ENCODE measurements at places on chromosomes 6 and 20. TPM values are rescaled to one million over a fixed set of nuclear protein-coding genes. Genes with fewer than 3 reads are reported as not detected.

DNA sequence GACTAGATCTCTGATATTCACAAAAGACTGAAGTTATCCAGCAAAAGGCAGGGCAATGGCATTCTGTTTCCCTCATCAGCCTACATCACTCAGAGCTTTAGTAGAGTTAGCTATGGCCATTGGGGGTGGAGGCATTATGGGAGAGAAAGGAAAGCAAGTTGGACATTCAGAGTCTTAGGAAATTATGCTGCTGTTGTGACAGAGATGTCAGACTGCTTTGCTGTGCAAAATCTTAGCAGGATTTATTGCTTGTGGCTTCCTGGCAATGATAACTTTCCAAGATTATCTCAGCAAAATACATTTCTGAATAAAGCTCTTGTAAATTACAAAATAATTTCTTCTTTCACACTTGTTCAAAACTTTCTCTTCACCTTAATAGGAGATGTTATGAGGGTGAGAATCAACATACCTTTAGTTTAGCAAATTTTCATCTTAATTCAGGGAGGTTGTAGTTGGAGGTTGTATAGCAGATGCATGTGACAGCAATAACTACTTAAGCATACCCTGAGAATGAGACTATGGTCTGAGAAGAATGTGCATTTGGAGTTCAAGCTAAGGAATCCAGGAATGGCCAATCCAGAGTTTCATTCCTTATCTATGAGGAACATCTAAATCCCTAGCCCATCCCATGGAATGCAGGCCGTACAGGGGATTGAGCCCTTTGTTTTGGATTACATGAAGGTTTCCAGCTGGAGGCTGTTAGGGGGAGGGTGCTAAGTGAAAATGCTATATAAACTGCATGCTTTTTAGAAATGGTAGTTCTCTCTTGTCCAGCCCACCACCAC is 179.8 kb downstream of the HAO1 start:
- no peak overlapping the region for H3K4me3 ChIP-seq
- H3K27ac ChIP-seq: no peak overlapping the region
- no peak for DNase-seq
- no peaks in the 10 kb centered on the region for H3K4me1 ChIP-seq

DNA sequence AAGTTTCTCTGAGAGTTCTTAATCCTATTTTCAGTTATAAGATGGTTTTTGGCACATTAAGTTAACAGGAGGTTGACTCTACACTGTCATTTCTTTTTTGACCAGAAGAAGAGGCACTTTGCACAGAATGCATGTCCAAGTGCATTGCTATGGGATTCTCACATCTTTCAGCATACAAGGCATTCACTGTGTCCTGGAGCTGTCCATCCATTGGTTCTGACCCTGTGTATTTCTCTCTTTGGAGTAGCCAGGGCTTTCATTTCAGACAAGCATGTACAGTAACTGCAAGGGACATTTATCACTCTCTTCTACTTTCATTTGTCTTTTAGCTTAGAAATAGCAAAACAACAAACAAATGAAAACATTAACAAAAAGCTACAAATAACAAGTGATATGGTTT is 275.1 kb upstream of the IMPG1 start:
- no peaks in the 10 kb centered on the region for H3K27me3 ChIP-seq
- no peak for DNase-seq
- no peak overlapping the region for H3K4me3 ChIP-seq
- H3K27ac ChIP-seq: no peak overlapping the region
- H3K36me3 ChIP-seq: no peaks in the 10 kb centered on the region

- no peak overlapping the region for H3K4me3 ChIP-seq
- H3K27ac ChIP-seq: no peak overlapping the region
- H3K36me3 ChIP-seq: no peaks in the 10 kb centered on the region
- peaks cover 8% of the 10 kb centered on the region for H3K4me1 ChIP-seq
Observed at GRCh38 chr6:113121571-113121970, 735.6 kb upstream of the MARCKS start.

- peak overlapping the region; percentile 82 for H3K27ac ChIP-seq
- peaks cover 9% of the 10 kb centered on the region for H3K4me1 ChIP-seq
- DNase-seq: no peak
- H3K36me3 ChIP-seq: no peaks in the 10 kb centered on the region
- H3K4me3 ChIP-seq: peak overlapping the region; percentile 67
Observed at GRCh38 chr6:27188061-27188884, 59.2 kb upstream of the PRSS16 start.

- no peaks in the 10 kb centered on the region for H3K36me3 ChIP-seq
- no peak overlapping the region for H3K4me3 ChIP-seq
- peak; percentile 70 for DNase-seq
- H3K27me3 ChIP-seq: no peaks in the 10 kb centered on the region
- no peaks in the 10 kb centered on the region for H3K4me1 ChIP-seq
Observed at GRCh38 chr6:100440935-100441334, 23.8 kb downstream of the SIM1 start.

DNA sequence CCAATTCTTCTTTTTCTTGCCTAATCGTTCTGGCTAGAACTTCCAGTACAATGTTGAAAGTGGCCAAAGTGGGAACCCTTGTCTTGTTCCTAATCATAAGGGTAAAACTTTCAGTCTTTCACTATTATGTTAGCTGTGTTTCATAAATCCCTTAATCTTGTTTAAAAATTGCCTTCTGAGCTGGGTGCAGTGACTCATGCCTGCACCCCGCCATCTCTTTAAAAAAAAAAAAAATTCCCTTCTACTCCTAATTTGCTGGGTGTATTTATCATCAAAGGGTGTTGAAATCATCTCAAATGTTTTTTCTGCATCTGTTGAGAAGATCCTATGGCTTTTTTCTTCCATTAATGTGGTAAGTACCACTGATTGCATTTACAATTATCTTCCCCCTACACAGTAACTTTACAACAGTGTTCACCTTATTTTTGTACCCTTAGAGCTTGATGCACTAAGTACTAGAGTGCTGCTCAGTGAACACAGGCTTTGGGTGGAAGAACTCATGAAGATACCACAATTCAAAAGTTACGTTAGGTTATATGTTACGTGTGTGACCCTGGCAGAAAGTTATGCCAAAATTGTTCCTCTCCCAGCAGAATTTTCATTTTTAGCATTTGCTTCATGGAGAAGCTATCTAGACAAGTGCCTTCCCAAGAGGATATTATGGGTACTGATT is 9.7 kb downstream of the SNRPB start:
- DNase-seq: no peak
- no peaks in the 10 kb centered on the region for H3K4me1 ChIP-seq
- H3K27me3 ChIP-seq: no peaks in the 10 kb centered on the region
- no peak overlapping the region for H3K4me3 ChIP-seq

DNA sequence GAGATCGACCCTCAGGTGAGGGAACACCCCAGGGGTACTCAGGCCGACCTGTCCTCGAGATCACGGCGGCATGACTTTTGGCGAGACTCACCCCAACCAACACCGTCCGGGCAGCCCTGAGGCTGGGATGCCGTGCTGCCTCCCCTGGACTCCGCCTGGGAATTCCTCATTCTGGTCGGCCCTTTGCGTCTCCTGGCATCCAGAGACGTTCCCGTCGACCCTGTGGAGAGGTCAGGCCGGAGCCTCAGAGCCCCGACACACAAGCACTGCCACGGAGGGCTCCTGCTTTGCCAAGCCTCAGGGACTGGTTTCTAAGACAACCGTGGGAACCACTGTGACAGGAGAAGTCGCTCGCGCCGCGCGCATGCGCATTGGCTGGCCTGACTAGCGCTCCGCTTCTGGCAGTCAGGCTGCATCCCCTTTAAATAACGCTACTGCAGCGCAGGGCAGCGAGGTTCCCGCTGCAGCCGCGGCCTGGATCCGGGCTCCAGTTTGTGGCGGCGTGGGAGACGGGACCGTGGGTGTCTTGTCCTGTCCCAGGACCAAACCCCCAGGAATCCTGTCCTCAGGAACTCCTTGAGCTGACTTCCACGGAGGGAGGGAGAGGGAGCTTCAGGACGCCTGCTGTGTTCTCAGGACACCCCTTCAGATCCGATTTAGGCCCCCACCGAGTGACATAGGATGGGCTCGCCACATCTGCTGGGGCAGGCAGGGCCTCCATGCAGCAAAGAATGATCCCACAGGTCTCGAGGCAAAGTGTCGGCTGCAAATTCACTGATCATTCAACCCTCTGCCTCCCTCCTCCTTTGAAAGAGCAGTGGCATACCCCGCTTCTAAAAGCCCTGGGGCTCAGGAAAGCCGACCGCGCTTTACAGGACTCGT is 163.2 kb upstream of the ZNF337 start:
- no peaks in the 10 kb centered on the region for H3K36me3 ChIP-seq
- no peak for DNase-seq
- peak overlapping the region; percentile 41 for H3K4me3 ChIP-seq
- H3K27ac ChIP-seq: no peak overlapping the region
- peaks cover 65% of the 10 kb centered on the region for H3K4me1 ChIP-seq

DNA sequence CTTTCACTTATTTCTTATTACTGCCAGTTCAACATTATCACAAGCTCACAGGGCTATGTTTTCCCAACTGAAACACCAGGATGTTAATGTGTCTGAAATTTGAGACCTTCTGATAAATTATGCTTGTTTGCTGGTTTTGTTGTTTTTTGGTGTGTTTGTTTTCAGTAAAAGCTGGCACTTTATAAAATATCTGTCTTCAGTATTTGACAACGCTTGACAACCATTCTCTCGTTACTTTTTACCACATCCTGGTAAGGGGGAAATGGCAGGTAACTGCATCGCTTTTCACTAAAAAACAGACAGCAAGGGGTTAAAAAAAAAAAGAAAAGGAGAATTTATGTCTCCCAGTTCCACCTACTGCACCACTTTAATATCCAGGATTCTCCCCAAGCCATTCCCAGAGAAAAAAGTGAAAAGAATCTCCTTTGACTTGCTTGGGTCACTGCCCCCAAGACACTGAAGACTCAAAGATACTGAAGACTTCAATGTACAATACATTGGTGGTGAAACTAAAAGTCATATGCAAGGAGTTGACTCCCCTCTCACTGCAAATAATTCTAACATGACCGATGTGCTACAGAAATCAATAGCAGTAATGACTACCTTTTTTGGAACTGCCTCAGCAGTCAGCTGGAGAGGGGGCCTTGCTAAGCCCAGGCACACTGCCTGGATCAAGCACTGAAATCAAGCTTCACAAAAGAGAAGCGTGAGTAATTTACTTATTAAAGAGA is 88.9 kb downstream of the HIVEP2 start:
- no peaks in the 10 kb centered on the region for H3K36me3 ChIP-seq
- peaks cover 29% of the 10 kb centered on the region for H3K4me1 ChIP-seq
- no peak for DNase-seq
- no peak overlapping the region for H3K4me3 ChIP-seq
- H3K27me3 ChIP-seq: no peaks in the 10 kb centered on the region

- DNase-seq: no peak
- no peak overlapping the region for H3K27ac ChIP-seq
- H3K36me3 ChIP-seq: no peaks in the 10 kb centered on the region
- no peaks in the 10 kb centered on the region for H3K4me1 ChIP-seq
- H3K4me3 ChIP-seq: no peak overlapping the region
- H3K27me3 ChIP-seq: no peaks in the 10 kb centered on the region
Observed at GRCh38 chr20:1509237-1509636, 18.0 kb upstream of the SIRPB2 start.

- peak overlapping the region; percentile 45 for H3K27ac ChIP-seq
- no peaks in the 10 kb centered on the region for H3K27me3 ChIP-seq
- no peak for DNase-seq
- peaks cover 23% of the 10 kb centered on the region for H3K4me1 ChIP-seq
- H3K36me3 ChIP-seq: peaks cover 18% of the 10 kb centered on the region
- H3K4me3 ChIP-seq: peak overlapping the region; percentile 43
Observed at GRCh38 chr20:48620507-48621375, 207.1 kb downstream of the PREX1 start.

DNA sequence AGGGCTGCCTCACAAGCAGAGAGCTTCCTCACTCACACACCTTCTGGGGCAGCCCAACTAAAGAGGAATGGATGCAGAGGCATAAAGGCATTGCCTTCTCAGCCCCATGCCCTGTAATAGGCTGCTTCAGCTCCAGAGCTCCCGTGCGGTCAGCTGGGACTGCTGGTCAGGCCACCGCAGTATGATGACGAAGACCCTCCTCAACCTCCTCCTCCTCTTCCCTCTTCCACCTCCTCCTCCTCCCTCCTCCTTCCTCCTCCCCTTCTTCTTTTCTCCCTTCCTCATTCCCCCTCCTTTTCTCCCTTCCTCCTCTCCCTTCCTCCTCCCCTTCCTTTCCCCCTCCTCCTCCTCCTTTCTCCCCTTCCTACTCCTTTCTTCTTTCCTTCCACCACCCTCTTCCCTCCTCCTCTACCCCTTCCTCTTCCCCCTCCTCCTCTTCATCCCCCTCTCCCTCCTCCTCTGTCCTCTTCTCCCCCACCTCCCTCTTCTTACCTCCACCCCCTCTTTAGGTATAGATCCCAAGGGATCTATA is 465.3 kb upstream of the CDH4 start:
- H3K36me3 ChIP-seq: no peaks in the 10 kb centered on the region
- no peaks in the 10 kb centered on the region for H3K27me3 ChIP-seq
- peak overlapping the region; percentile 44 for H3K27ac ChIP-seq
- H3K4me3 ChIP-seq: no peak overlapping the region
- H3K4me1 ChIP-seq: peaks cover 25% of the 10 kb centered on the region
- DNase-seq: no peak

DNA sequence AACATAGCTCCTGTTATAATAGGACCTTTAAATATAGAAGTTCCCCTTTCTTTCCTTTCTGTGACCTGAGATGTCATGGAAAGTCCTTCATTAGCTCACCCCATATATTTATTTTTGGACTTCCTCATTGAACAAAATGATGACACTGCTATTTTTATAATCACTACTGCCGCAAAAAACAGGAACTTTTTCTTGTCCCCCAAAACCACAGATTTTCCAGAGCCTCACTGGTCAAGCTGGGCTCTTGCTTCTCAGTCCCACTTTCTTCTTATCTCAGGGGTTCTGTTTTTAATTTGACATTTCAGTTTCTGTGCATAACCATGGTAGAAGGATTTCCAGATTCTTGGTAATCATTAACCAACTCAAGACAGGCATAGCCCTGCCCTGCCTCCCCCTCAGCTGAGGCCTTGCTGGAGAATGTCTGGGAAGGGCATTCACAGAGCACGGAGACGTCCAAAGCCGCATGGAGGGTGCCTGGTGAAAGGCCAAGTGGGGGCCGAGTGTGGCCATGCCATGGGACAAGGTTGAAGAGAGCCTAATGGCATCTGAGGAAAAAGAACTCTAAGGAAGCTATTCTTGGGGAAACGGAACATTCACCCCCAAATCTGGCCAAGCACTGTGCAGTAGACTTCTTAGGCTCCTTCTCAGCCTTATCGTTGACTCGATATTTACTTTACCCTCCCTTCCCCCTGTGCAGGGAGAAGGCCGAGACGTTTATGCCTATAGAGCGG is 73.7 kb downstream of the EDN1 start:
- no peak for DNase-seq
- no peaks in the 10 kb centered on the region for H3K27me3 ChIP-seq
- no peaks in the 10 kb centered on the region for H3K36me3 ChIP-seq
- no peak overlapping the region for H3K27ac ChIP-seq

Gene SLC22A3
- total RNA-seq: 17.4 TPM

Gene GLP1R
- not detected for total RNA-seq

Gene IL20RA
- 5.0 TPM for total RNA-seq

Gene VWA7
- 0.50 TPM for total RNA-seq

Gene TINAG
- total RNA-seq: not detected

Gene TREM1
- total RNA-seq: 1.1 TPM

Gene TNNC2
- 2.1 TPM for total RNA-seq

Gene CCN6
- total RNA-seq: not detected

Gene PNPLA1
- not detected for total RNA-seq

Gene TDP2
- 33.4 TPM for total RNA-seq

Gene TCF15
- total RNA-seq: 2.3 TPM

Gene ZNFX1
- 41.5 TPM for total RNA-seq

All from esophagus muscularis mucosa (tissue), 4 donors.